ENCODE measurements at places on chromosomes 7 and 10.
A peak's percentile ranks its signal among the peaks of the same experiment; 100 is the strongest.

DNA sequence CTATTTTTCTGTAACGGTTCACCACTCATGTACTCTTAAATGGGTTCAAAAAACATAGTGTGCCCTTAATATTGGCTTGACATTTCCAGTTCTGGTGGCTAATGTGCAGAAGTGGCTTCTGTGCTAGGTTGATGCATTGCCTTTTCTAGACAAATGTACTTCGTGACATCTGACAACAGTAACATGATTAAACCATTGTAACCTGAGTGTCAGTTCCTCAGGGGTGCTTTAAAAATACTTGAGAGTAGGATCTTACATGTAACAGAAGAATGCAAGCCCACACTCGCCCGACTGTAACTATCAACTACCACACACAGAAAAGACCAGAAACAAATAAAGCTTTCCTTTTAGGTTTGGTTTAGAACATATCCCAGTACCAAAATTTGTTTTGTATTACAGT is 393.4 kb upstream of the NFE2L3 start:
- no peak for DNase-seq

DNA sequence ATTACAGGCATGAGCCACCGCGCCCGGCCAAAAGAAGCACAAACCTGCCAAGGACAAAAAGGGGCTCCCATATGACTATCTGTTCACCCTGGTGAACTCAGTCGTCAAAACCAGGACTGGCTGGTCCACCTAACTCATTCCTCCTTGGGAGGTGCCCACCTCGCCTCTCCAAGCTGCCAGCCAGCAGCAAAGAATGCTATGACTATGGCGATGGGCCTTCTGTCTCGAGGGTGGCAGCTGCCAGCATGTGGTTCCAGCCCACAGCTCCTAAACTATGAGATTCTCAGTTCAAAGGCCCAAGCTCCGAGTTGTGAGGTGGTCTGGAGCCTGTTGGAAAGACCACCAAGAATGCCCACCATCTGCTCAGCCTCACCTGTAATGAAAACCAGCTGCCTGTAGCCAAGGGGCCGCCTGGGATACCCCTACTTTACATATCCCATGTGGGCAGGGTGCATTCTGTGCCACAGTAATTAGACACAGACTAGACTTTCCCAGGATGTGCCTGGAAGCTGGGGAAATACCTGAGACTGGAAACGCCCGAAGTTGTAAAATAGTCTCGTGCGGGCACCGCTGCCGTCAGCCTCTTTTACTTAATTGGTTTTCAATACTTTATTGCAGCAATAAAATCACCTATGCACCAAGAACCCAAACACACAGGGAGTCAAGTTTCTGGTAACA is 71.1 kb downstream of the ZRANB1 start:
- DNase-seq = no peak

- no peak for DNase-seq
Observed at GRCh38 chr10:89047397-89047796, 56.8 kb downstream of the FAS start.

DNA sequence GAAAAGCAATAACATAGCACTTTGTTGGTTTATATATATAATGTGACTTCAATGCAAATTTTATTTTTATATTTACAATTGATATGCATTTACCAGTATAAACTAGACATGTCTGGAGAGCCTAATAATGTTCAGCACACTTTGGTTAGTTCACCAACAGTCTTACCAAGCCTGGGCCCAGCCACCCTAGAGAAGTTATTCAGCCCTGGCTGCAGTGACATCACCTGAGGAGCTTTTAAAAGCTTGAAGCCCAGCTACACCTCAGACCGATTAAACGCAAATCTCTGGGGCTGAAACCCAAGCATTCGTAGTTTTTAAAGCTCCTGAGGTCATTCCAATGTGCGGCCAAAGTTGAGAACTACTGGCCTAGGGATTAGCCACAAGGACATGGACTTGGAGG is 155.0 kb upstream of the LANCL2 start:
- no peak for DNase-seq

GRCh38 chr10:17076626-17077345 is 52.8 kb downstream of the CUBN start:
- DNase-seq = no peak

DNA sequence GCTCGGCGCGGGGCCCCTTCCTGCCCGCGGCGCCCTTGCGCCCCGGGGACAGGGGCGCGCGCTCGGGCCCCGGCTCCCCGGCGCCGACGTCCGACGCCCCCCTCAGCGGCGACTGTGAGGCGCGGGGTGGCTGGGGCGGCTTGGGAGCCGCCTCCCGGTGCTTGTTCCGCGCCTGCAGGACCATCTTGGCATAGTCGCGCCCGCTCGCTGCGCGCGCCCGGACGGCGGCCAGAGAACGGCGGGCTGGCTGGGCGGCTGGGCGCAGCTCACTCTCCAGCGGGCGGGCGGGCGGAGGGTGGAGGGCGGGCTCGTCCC is at the start of gene DPY19L1:
DPY19L1 (minus strand) TSS at position 275 of the 315 bp plus-strand sequence; CDS start at position 184, 91 bp downstream.
- DNase-seq = no peak

- DNase-seq = no peak
Observed at GRCh38 chr7:134480730-134481129, 21.8 kb upstream of the AKR1B1 start.

DNA sequence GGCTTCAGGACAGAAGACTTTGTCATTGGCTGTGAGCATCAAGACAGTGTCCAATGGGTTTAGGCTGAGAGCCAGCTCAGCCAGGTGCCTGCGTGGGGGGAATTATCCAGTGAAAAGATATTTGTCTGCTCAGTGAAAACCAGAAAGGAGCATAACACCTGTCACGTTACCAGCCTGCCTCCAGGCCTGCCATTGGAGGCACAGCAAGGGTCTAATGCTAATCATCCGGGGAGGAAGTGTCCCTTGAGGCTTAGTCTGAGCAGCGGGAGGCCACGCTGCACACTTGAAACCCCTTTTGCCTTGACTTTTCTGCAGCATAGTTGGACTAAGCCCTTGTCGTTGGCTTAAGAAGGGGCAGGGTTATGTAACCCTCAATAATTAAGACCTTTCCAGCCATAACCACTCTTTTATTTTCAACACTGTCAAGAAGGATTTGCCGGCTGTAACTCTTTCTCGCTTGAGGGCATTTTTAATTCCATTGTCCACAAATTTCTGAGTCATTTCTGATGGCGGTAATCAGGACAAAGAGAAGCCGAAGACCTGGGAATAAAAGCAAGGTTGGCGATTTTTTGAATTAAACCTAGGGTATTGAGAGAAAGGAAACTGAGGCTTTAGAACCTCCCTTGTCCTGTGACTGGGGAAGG is 639.6 kb upstream of the FOXK1 start:
- no peak for DNase-seq

DNA sequence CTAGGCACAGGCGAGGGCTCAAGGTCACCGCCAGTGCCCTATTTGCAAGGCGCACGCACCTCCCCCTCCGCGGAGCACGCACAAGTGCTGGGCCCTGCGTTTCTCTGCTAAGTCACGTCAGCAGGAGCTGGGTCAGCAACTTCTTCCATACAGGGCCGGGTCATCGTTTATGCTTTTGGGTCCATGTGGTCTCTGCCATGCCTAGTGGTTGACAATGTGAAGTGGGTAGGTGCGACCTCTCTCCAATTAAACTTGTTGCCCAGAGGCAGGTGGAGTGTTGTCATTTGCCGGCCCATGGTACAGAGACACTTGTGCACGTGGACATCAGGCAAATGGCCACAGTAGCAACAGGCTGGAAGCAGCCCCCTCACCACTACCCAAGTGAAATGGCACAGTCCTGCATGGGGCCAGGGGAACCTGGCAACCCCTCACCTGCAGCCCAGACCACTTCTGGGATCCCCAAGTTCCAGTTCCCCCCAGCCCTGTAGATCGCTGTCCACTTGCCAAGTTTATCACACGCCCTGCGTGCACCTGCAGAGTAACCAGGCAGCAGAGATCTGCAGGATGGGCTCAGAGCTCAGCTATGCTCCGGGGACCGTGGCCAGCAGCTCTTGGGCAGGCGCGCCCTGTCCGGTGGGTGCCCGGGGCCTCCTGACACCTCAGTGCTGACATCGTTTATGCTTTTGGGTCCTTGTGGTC is 86.1 kb upstream of the PPP2R2D start:
- DNase-seq = no peak

- no peak for DNase-seq
Observed at GRCh38 chr10:111128331-111129180, 51.7 kb downstream of the ADRA2A start.

- no peak for DNase-seq
Observed at GRCh38 chr10:124870854-124871425, 69.3 kb downstream of the ABRAXAS2 start.

GRCh38 chr10:88066876-88067275 is 203.5 kb downstream of the PTEN start:
- no peak for DNase-seq

DNA sequence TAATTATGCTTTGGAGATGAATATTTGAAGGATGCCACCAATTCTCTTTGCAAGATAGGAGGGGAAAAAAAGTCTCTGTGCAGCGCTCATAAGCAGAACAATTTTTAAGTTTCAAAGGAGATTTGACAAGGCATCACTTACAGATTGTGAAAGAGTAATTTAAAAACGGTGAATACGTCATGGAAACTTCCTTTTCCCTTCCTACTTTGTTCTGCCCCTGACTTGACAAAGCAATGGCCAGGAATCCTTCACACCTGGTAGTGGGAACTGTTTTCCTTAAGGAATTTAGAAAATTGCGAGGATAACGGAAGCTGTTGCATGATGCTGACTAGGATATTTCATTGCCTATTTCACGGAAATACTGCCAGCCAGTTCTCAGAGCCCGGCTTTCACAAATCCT is 16.7 kb downstream of the FAM107B start:
- no peak for DNase-seq

DNA sequence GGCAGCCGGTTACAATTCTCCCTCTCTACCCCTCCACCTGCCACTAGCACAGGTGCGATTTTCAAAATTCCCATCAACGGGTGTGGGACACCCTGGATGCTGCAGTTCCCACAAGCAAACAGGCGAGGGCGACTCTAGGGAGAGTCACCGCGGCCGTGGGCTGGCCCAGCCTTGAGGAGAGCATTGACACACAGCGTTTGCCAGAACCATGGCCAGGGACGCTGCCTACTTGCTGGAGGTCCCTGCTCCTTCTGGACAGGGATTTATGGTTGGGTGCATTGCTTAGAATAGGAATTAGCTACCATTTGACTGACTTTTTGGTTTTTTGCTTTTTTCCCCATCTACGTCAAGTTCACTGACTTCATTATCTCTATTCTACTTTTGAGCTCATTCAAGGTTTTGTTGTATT is 19.0 kb upstream of the CLDN4 start:
- peak; percentile 31 for DNase-seq

DNA sequence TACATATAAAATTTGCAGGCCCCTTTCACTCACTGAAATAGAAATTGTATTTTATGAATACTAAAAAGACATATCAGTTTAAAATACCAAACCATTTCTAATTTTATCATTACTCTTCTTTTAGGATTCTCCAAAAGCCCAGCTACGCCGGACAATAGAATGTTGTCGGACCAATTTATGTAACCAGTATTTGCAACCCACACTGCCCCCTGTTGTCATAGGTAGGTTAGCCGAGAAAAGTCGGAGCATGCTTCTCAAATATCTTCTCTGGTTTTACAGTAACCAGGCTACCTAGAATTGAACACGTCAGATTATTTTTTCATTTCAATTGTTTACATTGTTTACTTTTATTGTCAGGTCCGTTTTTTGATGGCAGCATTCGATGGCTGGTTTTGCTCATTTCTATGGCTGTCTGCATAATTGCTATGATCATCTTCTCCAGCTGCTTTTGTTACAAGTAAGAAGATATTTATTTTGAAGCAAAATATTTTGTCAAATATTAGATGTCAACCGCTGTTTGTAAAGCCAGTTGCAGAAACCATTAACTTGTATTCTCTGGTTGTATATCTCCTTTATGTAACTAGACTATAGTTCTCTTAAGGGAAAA is 57.6 kb downstream of the MMRN2 start:
- no peak for DNase-seq

DNA sequence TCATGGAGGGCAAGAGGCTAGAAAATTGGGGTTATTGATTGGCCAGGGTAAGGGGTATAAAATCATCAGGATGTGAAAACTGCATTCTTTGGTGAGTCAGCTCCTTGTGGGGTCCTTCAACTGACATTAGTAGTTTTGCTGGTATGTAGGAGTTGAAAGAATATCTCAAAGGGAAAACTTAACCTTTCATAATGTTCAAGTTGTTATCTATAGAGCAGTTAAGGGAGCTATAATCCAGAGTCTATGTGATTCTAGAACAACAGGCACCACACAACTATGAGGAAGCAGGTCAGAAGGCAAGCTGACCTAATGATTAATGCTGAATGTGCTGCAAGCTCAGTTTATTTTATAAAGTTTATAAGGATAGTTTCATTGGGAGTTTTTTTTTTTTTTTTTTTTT is 13.7 kb downstream of the PRPS1L1 start:
- DNase-seq = no peak

DNA sequence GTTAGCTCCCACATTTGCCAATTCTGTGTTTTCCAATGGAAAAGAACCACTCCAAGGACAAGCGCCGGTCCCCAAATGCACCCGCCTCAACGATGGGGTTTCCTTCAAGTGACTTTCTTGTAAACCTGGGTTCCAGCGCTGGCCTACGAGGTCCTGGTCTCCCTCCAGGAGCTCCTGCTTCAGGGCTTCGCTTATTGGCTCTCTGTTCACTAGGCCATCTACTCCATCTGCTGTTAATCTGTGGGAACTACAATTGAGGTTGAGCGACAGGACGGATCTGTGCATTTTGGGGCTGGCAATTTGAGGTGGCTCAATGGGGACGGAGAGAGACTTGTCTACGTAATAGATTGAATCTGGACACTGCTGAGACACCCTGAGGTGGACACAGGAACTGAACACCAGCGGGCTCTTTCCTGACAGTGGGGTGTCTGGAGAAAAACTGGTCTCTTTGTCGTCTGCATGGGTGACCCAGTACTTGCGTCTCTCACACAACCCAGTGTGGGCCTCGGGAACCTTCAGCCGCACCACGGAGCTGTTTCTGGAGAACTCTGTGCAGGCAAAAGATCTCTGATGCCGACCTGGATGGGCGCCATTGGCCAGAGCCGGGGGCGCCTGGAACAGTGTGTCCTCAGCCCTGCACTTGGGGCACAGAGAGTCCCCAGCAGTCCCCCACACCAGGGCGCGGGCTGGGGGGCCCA is 115.9 kb upstream of the ADAM12 start:
- DNase-seq = no peak

DNA sequence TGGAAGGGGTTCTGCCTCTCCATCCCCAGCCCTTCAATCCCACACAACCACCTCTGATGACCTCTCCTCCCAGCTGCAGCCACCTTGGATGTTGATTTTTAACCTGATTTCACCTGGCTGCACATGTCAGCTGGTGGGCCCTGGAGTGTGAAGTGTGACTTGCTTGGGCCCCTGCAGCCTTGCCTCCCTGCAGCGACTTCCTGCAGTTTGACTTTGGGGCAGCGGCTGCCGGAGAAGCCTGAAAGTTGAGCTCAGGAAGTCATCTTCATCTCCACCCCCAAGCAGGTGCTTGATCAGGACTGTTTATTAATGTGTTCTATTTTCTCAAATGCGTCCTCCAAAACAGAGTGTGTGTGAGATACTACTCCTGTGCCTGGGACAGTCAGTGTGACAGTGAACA is 675.2 kb upstream of the GALNT17 start:
- no peak for DNase-seq

DNA sequence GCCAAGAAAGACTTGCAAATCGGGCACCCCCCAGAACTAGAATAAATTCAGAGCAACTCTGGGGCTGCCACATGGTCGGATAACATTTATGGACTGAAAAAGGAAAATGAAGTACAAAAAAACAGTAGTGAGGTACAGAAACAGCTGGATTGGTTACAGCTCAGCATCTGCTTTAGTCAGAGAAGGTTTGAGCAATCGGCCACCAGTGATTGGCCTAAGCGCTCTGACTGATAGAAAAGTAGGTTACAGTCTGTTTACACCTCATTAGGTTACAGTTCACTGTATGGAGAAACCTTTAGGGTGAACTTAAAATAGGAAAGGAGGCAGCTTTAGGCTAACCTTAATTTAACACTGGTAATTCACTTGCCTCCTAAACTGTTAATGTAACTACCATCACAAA is 102.0 kb upstream of the DKK1 start:
- no peak for DNase-seq
